ENCODE measurements at places on chromosomes 11 and 22.

- DNase-seq, result no peak
Measured at GRCh38 chr11:101126551-101127196, 2.9 kb downstream of the PGR start.

GRCh38 chr22:19874307-19875060 is 19.8 kb upstream of the GNB1L start:
- no peak for DNase-seq

DNA sequence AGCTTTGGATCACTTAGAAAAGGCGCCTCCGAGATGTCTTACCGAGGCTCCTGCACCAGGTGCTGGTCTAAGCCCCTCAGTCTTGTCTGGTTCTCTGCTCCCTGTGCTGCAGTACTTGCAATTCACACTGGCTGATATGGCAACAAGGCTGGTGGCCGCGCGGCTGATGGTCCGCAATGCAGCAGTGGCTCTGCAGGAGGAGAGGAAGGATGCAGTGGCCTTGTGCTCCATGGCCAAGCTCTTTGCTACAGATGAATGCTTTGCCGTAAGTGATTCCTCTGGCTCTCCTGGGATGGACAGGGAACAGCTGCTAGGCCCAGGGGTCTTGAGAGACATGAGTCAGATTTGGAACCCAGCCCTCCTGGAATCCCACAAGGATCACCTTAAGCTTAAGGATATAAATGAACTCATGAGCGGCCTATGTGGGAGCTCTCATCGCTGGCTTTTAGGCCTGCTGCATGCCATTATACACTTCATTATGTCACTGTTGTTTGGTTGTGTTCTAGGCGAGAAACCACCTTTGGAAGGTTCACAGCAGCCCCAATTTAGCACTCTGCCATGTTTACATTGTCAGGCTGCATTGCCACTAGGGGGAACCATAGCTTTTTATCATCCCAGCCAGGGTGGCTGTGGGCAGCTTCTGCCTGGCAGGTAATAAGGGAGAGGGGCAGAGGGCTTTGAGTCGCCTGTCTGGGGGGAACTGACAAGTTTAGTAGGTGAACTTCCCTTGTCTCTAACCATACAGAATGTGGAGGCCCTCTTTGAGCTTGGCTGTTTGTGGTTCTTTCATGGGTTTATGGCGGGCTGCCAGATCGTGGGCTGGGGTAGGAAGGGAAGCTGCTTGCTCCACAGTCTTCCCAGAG is 8.5 kb downstream of the ACAD8 start:
- peak; percentile 12 for DNase-seq

DNA sequence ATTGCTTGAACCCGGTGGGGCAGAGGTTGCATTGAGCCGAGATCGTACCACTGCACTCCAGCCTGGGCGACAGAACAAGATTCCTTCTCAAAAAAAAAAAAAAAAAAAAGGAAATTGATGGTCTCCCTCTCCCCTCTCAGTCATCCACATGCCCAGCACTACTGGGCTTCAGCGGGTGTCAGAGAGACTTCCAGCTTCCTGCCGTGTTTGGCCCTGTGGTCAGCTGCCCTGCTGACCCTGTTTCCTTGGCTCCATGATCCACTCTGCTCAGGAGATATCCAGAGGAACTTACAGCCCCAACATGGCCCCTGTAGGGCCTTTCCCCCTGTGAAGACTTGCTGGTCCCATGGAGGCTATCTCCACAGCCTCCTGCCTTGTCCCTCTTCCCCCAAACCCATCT is 6.1 kb upstream of the PNPLA3 start:
- no peak for DNase-seq

DNA sequence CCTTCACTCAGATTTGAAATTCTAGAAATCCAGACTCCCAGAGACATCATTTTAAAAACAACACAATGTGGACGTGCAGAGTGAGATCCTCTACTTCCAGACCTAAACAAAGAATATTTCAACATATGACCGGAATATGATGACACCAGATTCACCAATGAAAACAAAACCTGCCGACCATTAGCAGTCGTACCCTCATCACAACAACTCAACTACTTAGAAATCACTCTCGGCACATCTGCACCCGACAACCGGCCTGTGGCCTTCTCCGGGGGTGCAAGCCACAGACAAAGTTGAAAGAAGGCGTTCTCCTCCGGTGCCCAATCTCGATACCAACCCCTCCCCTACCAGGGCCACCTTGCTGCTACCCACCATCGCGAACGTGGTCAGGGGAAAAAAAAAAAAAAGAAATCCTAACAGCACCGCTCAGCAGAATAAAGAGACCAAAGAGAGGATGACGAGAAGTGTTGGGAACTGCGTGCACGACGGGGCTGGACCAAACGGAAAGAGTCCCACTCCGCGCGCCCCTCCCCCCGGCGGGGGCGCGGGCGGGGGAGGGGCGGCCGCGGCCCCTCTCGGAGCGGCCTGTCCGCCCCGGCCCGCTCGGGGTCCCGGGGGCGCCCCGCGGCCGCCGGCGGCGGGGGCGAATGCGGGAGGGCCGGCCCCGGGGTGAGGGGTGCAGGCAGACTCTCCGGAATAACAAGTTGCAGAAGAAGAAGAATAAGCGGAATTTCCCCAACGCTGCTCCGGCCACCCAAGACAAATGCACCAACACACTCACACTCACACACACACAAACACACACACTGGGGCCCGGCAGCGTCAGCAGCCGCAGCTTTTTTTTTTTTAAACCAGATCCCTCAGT is 1.7 kb downstream of the PHF21A start:
- DNase-seq, result peak; percentile 52

DNA sequence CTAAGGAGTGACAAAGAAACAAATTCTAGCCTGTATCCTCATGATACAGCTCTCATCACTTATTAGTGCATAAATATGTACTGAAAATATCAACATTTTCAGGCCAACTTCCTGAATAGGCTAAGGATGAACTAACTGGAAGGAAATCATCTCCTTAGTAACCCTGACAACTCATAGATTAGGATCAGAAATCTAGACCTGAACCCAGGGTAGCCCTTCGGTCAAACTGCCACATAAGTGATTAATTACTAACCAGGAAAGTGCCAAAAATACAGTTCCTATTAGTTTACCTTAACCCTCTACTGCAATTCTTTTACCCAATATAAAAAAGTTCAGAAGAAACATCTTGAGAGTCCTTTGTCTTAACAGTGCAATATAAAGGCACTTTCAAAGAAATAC is 40.0 kb downstream of the AMBRA1 start:
- no peak for DNase-seq

GRCh38 chr11:86718521-86718920 is 46.1 kb upstream of the ME3 start:
- no peak for DNase-seq

- DNase-seq, result no peak
Measured at GRCh38 chr11:20771681-20772080, 102.3 kb downstream of the NELL1 start.

GRCh38 chr11:5197536-5197935 is 2.9 kb downstream of the OR51V1 start:
- DNase-seq, result no peak

DNA sequence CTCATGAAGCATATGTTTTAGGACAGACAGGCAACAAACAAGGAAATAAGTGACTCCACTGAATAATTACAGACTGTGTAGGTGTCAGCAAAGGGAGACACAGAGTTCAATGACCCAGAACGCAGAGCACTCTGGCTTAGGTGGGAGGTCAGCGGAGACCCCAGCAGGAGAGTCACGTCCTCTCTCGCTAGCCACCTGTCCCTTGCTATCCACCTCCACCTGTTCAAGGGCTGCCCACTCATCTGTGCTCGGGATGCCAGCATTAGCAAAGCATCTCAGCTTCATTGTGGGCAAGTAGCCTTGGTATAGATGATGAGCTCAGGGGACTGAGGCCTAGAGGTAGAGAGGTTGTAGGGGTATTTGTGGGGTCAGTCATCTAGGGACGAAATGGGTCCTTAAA is 21.8 kb upstream of the ATXN10 start:
- no peak for DNase-seq

- DNase-seq, result no peak
Measured at GRCh38 chr11:73229321-73229895, 11.3 kb downstream of the P2RY2 start.

- DNase-seq, result no peak
Measured at GRCh38 chr11:80261776-80262175, 820.9 kb upstream of the TENM4 start.

GRCh38 chr11:129331871-129332274 is 43.8 kb upstream of the BARX2 start:
- DNase-seq, result peak; percentile 64

DNA sequence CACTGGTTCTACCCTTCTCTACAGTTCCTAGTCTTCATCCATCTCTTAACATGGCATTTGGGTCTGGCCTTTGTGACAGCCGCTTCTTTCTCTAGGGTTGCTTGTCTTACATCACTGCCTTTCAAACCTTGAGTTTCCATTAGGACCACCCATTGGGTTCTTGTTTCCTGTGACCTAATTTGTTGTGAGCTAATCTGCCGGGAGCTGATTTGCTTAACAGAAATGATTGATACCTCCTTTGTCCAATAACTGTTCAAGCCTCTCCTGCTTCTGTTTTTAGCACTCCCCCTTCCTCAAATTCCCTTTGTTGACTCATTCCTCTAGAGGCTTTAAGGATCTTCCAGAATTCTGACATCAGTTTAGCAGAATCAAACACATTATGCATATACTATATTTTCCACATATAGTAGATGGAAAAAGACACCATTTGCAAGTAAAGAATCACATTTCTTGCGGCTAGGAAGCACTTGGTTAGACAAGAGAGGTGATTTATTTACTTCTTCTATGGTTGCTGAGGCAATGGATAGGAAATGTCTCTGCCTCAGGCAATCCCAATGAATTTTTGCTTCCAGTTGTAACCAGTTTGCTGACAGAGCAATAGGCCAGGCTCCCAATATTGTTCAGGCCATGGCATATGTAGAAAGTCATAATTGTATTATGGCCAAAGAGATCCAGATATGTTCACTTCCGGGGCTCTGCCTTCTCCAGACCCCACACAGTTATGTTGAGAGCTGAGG is 130.7 kb downstream of the SNX19 start:
- no peak for DNase-seq

- DNase-seq, result no peak
Measured at GRCh38 chr11:128465946-128466705, 121.2 kb downstream of the ETS1 start.

DNA sequence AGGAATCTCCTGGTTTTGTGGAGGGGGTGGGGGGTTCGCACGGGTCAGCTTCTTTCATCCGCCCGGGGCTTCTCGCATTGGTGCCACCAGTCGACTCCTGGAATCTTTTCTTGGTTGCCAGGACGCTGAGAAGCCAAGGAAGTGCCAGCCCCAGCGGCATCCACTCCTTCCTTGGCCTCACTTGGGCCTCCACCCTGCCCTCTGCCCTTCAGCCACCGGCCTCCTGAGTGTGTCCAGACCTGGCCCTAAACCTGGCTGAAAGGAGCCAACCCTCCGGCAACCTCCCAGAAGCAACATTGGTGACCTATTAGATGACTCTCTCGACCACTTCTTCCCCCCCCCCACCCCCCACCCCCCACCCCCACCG is 518 bp upstream of the GALNT18 start:
- DNase-seq, result no peak

DNA sequence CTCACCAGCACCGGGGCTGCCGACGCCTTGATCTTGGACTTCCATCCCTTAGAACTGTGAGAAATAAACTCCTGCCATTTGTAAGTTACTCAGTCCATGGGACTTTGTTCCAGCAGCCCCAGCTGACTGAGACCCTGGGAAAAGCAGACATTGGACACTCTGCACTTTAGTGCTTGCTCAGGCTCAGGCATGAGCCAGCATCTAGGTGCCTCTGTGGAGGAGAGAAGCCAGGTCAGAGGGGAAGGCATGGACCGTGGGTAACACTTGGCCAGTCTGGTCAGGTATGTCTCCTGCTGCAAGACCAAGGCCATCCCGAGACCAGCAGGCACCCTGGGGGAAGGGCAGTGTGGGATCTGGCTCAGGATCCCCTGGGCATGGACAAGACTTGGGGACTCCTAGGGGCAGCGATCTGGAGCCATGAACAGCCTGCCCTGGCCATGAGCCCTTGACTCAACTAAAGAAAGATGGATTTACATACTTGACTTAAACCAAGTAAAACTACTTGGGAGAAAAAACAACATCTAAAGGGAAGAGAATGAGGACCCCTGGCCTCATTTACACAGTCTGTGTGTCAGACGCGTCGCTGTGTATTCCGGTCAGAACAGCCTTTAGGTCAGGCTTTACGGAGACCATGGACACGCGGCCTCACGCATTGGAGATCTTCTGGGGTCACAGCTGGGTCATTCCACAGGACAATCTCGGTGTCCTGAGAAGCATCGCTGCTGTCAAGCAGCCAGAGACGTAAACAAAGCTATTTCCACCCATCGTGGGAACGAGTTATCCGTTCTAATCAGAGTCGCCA is 497.1 kb downstream of the BRD1 start:
- no peak for DNase-seq

DNA sequence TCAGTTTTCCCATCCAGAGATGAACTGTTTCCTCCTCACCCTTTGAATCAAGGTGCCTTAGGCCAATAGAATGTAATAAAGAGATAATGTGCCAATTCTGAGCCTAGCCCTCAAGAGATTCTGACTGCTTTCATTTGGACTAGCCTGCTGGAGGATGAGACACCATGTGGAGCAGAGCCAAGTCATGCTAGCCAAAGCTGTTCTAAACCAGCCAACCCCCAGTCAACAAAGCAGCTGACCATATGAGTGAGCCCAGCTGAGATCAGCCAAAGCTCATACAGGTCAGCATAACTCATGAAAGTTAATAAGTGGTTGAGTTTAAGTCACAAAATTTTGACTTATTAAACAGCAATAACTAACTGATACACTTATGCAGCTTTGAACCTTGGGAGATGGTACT is 66.7 kb upstream of the DBX1 start:
- DNase-seq, result no peak

DNA sequence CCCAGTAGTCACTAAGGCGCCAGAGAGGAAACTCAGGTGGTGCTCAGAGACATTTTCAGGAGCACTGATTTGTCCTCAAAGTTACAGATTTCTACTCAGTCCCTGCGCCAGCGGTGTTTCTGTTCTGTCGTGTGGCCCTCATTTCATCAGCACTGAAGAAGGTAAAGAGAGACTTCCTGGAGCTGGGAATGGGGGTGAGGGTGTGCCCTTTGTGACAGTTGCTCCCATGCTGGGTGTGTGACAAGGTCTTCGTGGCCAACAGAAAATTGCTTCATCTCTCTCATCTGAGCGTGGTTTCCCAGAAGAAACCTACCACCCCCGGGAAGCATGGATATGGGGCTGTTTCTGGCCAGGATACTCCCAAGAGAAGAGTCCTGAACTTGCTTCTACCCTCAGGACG is 2.0 kb upstream of the PPARA start:
- DNase-seq, result no peak
